ENCODE measurements at places on chromosomes 7 and 10. TPM values are rescaled to one million over a fixed set of nuclear protein-coding genes. Genes with fewer than 3 reads are reported as not detected.

Gene HSPA12A
- total RNA-seq, result 35.0 TPM

Gene STYXL1
- 35.0 TPM for total RNA-seq

Gene TRIL
- total RNA-seq, result 19.8 TPM

Gene EPO
- not detected for total RNA-seq

Gene DLX5
- total RNA-seq, result not detected

Gene CDC14C
- total RNA-seq, result 0.22 TPM

Gene CPVL
- total RNA-seq, result 7.9 TPM

Gene CC2D2B
- 2.5 TPM for total RNA-seq

Gene ACSM6
- total RNA-seq, result not detected

Gene RPEL1
- not detected for total RNA-seq

Gene BMPER
- total RNA-seq, result 10.6 TPM

Data from camera-type eye (tissue), 1 donor.